Activated naive CD8-positive, alpha-beta T cell treated with anti-CD3 and anti-CD28 coated beads for 36 hours (primary cell): ENCODE measurements at places on chromosomes 5 and 9. TPM values are rescaled to one million over a fixed set of nuclear protein-coding genes. Genes with fewer than 3 reads are reported as not detected.

- H3K4me1 ChIP-seq = no peaks in the 10 kb centered on the region
- DNase-seq = no peak
These were observed 173.7 kb upstream of the SPEF2 start for GRCh38 chr5:35443803-35444595.

DNA sequence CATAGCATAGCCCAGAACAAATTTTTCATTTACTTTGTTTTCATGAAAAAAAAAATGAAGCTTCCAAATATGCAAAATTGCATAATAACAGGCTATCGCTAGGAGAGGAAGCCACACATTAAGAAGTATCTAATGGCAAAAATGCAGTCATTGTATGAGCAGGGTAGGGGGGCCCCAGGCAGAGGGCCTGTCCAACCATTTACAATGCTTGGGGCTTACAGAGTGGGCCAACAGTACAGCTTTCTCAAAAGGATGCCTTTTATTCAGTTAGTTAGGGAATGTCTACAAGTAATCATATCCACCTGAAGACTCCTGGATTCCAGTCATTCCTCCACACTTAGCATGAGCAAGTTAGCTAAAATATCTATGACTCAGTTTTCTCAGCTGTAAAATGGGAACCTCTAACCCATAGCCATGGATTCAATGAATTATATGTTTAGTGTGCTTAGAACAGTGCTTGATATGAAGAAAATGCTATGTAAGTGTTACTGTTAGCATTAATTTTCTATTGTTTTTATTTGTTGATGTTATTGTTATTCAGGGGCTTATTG lies 117.7 kb downstream of the GAS1 start:
- no peak overlapping the region for H3K4me3 ChIP-seq
- H3K36me3 ChIP-seq = no peaks in the 10 kb centered on the region
- H3K4me1 ChIP-seq = no peaks in the 10 kb centered on the region
- H3K27me3 ChIP-seq = no peaks in the 10 kb centered on the region
- H3K27ac ChIP-seq = no peak overlapping the region

Gene GABRA1
- not detected for total RNA-seq

Gene GCNT1
- 5.4 TPM for total RNA-seq

GRCh38 chr5:61808091-61808490 lies 476.0 kb downstream of the ZSWIM6 start:
- H3K27ac ChIP-seq = no peak overlapping the region
- H3K4me3 ChIP-seq = no peak overlapping the region
- H3K4me1 ChIP-seq = no peaks in the 10 kb centered on the region
- H3K36me3 ChIP-seq = no peaks in the 10 kb centered on the region
- DNase-seq = no peak

DNA sequence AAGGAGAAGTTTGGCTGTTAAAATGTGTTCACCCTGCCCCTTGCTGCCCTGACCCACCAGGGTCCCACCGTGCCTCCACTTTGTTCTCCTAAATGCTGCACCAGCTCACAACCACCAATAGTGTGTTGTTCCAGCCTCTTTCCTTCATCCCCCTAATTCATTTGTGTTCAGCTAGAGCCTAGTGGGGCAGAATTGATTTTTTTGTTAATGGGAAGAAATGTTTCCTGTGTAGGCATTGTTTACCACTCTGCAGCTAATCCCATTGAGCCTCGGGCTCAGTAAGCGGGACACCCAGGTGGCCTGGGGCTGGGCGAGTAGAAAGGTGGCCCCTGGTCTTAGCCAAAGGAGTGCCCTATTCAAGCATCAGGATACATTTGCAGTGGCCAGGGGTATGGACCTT lies 127.6 kb downstream of the MVB12B start:
- H3K27me3 ChIP-seq = no peaks in the 10 kb centered on the region
- no peak overlapping the region for H3K4me3 ChIP-seq
- no peaks in the 10 kb centered on the region for H3K36me3 ChIP-seq
- H3K4me1 ChIP-seq = peaks cover 10% of the 10 kb centered on the region

- no peaks in the 10 kb centered on the region for H3K4me1 ChIP-seq
- no peaks in the 10 kb centered on the region for H3K36me3 ChIP-seq
- no peak overlapping the region for H3K4me3 ChIP-seq
- no peak overlapping the region for H3K27ac ChIP-seq
- peaks cover 4% of the 10 kb centered on the region for H3K27me3 ChIP-seq
These were observed 98.9 kb downstream of the ACTL7B start for GRCh38 chr9:108756746-108757490.
